ENCODE measurements at places on chromosomes 1 and 21. TPM values are rescaled to one million over a fixed set of nuclear protein-coding genes. Genes with fewer than 3 reads are reported as not detected.

RASSF5 gene
- total RNA-seq = 2.7 TPM

NOS1AP gene
- not detected for total RNA-seq

GJB3 gene
- not detected for total RNA-seq

TMPRSS15 gene
- not detected for total RNA-seq

CNKSR1 gene
- not detected for total RNA-seq

MAD2L2 gene
- 132 TPM for total RNA-seq

CTSK gene
- 44.6 TPM for total RNA-seq

KRTAP10-5 gene
- total RNA-seq = not detected

PROK1 gene
- total RNA-seq = not detected

GUCA2A gene
- total RNA-seq = not detected

AADACL3 gene
- total RNA-seq = not detected

RIMS3 gene
- 0.78 TPM for total RNA-seq

OR2T27 gene
- total RNA-seq = not detected

PAX7 gene
- total RNA-seq = not detected

IGSF9 gene
- total RNA-seq = 0.16 TPM

CRP gene
- not detected for total RNA-seq

ERO1B gene
- total RNA-seq = 4.4 TPM

CATSPER4 gene
- total RNA-seq = not detected

IRF6 gene
- total RNA-seq = not detected

GBP5 gene
- 10.4 TPM for total RNA-seq

All from SJSA1 (cell line).